ENCODE measurements at places on chromosomes 7 and 10. TPM values are rescaled to one million over a fixed set of nuclear protein-coding genes. Genes with fewer than 3 reads are reported as not detected.

KIAA1217 gene
- polyA plus RNA-seq: 95.8 TPM

SFRP4 gene
- polyA plus RNA-seq: 2.6 TPM

SLC16A12 gene
- polyA plus RNA-seq: 30.4 TPM

FAM53B gene
- 23.7 TPM for polyA plus RNA-seq

YAE1 gene
- polyA plus RNA-seq: 35.1 TPM

PIK3AP1 gene
- polyA plus RNA-seq: 3.9 TPM

HOXA3 gene
- polyA plus RNA-seq: 49.7 TPM

SPOCK2 gene
- polyA plus RNA-seq: 143 TPM

CRPPA gene
- polyA plus RNA-seq: 4.8 TPM

TMEM184A gene
- polyA plus RNA-seq: 11.5 TPM

H2BK1 gene
- polyA plus RNA-seq: not detected

SRGN gene
- polyA plus RNA-seq: 22.8 TPM

SKIDA1 gene
- polyA plus RNA-seq: 8.8 TPM

GRM8 gene
- 7.4 TPM for polyA plus RNA-seq

SPDYE6 gene
- 10.2 TPM for polyA plus RNA-seq

MMP21 gene
- 0.41 TPM for polyA plus RNA-seq

NAT16 gene
- polyA plus RNA-seq: not detected

HOXA6 gene
- 24.7 TPM for polyA plus RNA-seq

SPDYE5 gene
- polyA plus RNA-seq: 8.4 TPM

CALHM2 gene
- polyA plus RNA-seq: 16.0 TPM

NPFFR1 gene
- 0.10 TPM for polyA plus RNA-seq

Data from left renal cortex interstitium (tissue), 4 donors.